Gastroesophageal sphincter (tissue), 4 donors: ENCODE measurements at places on chromosomes 5 and 9.
A peak's percentile ranks its signal among the peaks of the same experiment; 100 is the strongest.

GRCh38 chr5:111742177-111742994, 14.6 kb downstream of the NREP start:
- peak overlapping the region; percentile 81 for H3K27ac ChIP-seq
- no peaks in the 10 kb centered on the region for H3K36me3 ChIP-seq
- H3K4me1 ChIP-seq: peaks cover 23% of the 10 kb centered on the region
- H3K4me3 ChIP-seq: peak overlapping the region; percentile 32
- H3K27me3 ChIP-seq: no peaks in the 10 kb centered on the region
- peak; percentile 92 for ATAC-seq

- H3K4me3 ChIP-seq: no peak overlapping the region
- ATAC-seq: no peak
- no peak overlapping the region for H3K27ac ChIP-seq
- no peaks in the 10 kb centered on the region for H3K27me3 ChIP-seq
- H3K36me3 ChIP-seq: no peaks in the 10 kb centered on the region
Observed at GRCh38 chr9:106110483-106110882, 416.1 kb downstream of the TMEM38B start.

DNA sequence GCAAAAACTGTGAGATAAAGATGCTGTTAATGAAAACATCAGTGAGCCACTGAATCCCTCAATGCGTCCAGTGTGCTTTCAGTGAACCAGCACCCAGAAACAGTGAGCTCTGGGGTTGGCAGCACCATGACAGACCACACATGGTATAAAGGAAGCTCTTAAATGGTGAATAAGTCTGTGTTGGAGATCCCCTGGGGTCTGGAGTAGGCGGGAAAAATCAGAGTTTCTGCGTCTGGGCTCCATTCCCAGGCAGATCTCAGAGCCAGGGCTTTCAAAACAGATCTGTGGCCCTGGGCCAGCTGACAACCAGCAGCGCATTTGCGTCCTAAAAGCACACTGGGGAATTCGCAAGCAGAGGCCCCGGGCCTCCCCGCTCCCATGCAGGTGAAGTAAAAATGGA, 233.5 kb downstream of the FRMD3 start:
- H3K4me3 ChIP-seq: no peak overlapping the region
- H3K27ac ChIP-seq: peak overlapping the region; percentile 53
- H3K4me1 ChIP-seq: peaks cover 16% of the 10 kb centered on the region
- peak; percentile 84 for ATAC-seq
- H3K36me3 ChIP-seq: no peaks in the 10 kb centered on the region

DNA sequence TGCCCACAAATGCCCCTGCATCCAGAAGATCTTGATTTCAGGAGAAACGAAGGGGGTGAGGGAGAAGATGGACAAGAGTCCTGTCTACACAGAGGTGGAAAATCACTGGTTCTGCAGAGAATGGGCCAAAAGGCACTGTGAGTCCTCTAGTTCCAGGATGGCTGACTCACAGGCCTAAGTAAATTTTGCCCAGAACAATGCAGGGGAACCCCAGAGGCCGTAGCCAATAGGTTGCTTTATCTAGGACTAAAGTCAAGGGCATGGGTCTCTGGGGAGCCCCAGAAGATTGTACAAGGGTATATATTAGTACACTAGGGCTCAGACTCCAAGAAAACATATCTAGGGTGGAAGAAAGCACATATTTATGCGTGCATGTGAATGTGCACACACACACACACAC, 98.0 kb downstream of the SLIT3 start:
- no peak overlapping the region for H3K27ac ChIP-seq
- H3K4me3 ChIP-seq: no peak overlapping the region
- no peaks in the 10 kb centered on the region for H3K36me3 ChIP-seq
- ATAC-seq: no peak
- H3K4me1 ChIP-seq: no peaks in the 10 kb centered on the region

GRCh38 chr5:32833663-32834062, 122.5 kb downstream of the NPR3 start:
- ATAC-seq: no peak
- H3K27me3 ChIP-seq: no peaks in the 10 kb centered on the region
- H3K4me3 ChIP-seq: no peak overlapping the region
- no peaks in the 10 kb centered on the region for H3K36me3 ChIP-seq
- H3K4me1 ChIP-seq: no peaks in the 10 kb centered on the region

DNA sequence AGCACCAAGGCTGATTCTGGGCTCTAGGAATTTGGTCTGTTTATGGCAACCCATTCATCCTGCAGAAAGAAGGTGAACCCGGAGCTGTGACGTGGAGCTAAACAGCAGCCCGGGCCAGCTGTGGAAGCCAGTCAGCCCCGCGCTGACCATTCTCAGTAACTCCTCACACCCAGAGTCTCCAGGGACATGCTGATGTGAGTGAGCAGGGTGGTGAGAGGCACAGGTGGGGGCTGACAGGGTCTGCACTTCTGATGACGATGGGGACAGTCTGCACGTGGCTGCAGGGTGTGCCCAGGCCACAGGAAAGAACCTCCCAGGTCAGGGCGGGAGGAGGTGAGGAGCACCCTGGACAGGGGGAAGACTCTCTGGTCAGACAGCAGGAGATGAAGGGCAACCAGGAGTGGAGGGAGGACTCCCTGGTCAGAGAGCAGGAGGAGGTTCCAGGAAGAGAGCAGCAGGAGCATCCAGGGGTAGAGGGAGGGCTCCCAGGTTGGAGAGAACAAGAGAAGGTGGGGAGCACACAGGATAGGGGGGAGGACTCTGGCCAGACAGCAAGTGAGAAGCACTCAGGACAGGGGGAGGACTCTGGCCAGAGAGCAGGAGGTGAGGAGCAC, 26.1 kb upstream of the SLC6A3 start:
- no peaks in the 10 kb centered on the region for H3K4me1 ChIP-seq
- no peaks in the 10 kb centered on the region for H3K27me3 ChIP-seq
- no peak overlapping the region for H3K4me3 ChIP-seq
- H3K36me3 ChIP-seq: peaks cover 96% of the 10 kb centered on the region
- no peak for ATAC-seq
- H3K27ac ChIP-seq: no peak overlapping the region

DNA sequence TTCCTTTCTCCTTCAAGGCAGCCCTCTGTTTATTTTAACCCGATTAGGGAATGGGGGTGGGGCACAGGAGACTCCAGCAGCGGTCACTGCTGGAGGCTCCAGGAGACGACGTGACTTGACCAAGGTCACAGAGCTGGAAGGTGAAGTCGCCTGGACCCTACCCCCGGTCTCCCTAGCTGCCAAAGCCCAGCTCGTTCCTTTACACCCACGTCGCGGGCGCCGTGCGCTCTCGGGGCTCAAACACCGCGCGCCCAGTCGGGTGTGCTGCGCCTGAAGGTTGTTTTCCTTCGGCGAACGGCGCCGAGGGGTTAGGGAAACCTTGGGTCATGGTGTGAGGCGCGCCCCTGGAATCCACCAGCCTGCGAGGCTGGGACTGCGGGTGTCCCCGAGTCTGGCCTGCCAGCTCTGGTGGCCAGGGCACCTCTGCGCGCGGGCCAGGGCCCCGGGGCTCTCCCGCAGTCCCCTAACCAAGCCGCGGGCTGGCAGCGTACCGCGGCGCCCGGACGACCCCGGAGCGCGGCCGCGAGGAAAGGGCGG, 747 bp upstream of the UNC5A start:
- H3K27me3 ChIP-seq: peaks cover 93% of the 10 kb centered on the region
- no peak overlapping the region for H3K27ac ChIP-seq
- peaks cover 28% of the 10 kb centered on the region for H3K4me1 ChIP-seq
- no peak overlapping the region for H3K4me3 ChIP-seq
- H3K36me3 ChIP-seq: no peaks in the 10 kb centered on the region
- no peak for ATAC-seq

DNA sequence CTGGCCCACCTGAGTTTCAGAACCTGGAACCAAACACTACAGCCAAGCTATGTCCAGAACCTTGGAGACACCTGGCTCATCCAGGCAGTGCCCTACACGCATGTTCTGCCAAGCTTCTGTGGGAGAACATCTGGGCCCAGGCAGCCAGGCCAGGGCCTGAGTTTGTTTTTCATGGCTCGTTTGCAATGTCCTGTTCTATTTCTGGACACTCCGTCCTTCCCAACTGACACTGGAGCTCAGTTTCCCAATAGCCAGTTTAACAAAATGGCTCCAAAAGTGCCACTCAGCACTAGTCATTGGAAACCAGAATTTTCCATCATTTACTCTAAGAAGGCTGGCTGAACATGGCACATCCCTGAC, 38.6 kb downstream of the SH3RF2 start:
- no peak for ATAC-seq
- H3K27me3 ChIP-seq: no peaks in the 10 kb centered on the region
- H3K27ac ChIP-seq: no peak overlapping the region
- no peaks in the 10 kb centered on the region for H3K4me1 ChIP-seq
- H3K4me3 ChIP-seq: no peak overlapping the region

DNA sequence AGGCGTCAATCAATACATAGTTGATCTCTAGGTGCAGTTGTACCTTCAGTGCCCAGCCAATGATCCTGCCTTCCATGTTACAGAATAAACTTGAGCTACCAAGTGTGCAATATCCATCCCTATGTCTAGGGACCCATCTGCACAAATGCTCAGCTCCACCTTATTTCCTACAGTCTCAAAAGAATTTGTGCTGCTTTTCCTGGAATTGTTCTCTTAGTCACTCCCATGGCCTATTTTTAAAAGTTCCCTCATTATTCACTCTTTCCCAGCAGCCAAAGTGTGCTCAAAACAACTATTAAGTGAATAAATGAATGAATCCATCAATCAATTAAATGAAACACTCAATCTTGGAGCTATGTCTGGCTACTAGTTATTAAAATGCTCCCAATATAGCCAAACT, 14.7 kb downstream of the LIX1 start:
- no peaks in the 10 kb centered on the region for H3K27me3 ChIP-seq
- H3K36me3 ChIP-seq: no peaks in the 10 kb centered on the region
- H3K4me3 ChIP-seq: no peak overlapping the region

DNA sequence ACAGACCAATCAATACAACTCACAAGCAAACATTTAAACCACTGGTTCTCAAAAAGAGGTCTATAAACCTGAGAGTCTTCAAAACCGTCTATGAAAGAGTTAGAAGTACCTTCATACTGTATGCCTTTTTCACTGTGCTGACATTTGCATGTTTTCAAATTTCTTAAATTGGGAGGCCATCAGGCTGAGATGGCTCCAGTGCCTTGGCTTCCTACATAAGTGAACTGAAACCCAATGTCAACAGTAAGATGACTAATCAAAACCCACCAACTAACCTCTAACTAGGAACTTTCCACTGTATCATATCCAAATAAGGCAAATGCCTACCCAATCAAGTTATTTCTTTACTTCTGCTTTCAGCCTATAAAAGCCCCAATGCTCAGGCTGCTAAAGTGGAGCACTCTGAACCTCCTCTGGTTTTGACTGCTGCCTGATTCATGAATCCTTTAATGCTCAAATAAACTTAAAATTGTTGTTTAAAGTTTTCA, 35.1 kb downstream of the FAM13B start:
- H3K4me3 ChIP-seq: no peak overlapping the region
- ATAC-seq: no peak
- H3K27me3 ChIP-seq: no peaks in the 10 kb centered on the region
- H3K27ac ChIP-seq: no peak overlapping the region
- no peaks in the 10 kb centered on the region for H3K36me3 ChIP-seq
- H3K4me1 ChIP-seq: no peaks in the 10 kb centered on the region

DNA sequence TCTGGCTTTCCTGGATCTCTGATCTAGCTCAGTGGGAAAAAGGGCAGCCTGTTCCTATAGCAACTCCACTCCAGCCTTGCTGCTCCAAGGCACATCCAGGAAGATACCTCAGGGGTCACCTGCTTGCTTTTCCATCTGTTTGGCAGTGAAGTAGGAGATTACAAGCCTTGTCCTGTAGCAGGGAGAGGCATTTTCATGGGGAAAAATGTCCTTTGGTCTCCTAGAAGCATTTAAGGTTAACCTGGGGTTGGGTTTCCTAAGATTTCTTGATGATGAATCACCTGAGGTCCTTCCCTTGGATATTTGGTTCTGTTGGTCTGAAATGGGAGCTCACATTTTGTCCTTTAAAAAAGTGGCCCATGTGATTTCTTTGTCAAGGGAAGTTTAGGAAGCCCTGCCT, 1.5 kb upstream of the TMEM174 start:
- H3K36me3 ChIP-seq: no peaks in the 10 kb centered on the region
- H3K27me3 ChIP-seq: peaks cover 40% of the 10 kb centered on the region
- no peak overlapping the region for H3K27ac ChIP-seq
- no peak for ATAC-seq

- peaks cover 7% of the 10 kb centered on the region for H3K4me1 ChIP-seq
- no peaks in the 10 kb centered on the region for H3K27me3 ChIP-seq
- H3K36me3 ChIP-seq: no peaks in the 10 kb centered on the region
- no peak for ATAC-seq
- no peak overlapping the region for H3K4me3 ChIP-seq
Observed at GRCh38 chr5:141669520-141669919, 12.5 kb downstream of the ARAP3 start.

GRCh38 chr5:163369776-163370385, 67.5 kb upstream of the CCNG1 start:
- no peaks in the 10 kb centered on the region for H3K36me3 ChIP-seq
- no peaks in the 10 kb centered on the region for H3K4me1 ChIP-seq
- H3K27me3 ChIP-seq: no peaks in the 10 kb centered on the region
- no peak overlapping the region for H3K4me3 ChIP-seq

DNA sequence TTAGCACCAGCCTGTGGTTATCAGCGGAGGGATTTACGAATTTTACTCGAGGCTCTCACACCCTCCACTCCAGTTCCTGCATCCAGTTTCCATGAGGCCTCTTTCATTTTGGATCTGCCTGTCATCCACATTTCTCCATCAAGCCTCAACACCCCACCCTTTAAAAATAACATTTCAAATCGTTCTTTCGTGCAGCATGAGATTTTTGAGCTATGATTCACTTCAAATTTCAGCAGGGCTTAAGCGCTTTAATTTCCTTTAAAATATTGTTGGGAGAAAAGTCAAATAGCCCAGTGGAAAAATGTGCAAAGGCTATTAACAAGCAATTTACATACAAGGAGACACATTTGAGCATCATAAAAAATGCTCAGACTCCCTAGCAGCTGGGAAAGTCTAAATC, 103.2 kb downstream of the MSX2 start:
- peak overlapping the region; percentile 55 for H3K27ac ChIP-seq
- no peaks in the 10 kb centered on the region for H3K27me3 ChIP-seq

GRCh38 chr5:168347368-168348083, 56.1 kb downstream of the WWC1 start:
- no peak for ATAC-seq
- H3K4me1 ChIP-seq: no peaks in the 10 kb centered on the region
- no peak overlapping the region for H3K27ac ChIP-seq
- no peaks in the 10 kb centered on the region for H3K27me3 ChIP-seq
- no peaks in the 10 kb centered on the region for H3K36me3 ChIP-seq

DNA sequence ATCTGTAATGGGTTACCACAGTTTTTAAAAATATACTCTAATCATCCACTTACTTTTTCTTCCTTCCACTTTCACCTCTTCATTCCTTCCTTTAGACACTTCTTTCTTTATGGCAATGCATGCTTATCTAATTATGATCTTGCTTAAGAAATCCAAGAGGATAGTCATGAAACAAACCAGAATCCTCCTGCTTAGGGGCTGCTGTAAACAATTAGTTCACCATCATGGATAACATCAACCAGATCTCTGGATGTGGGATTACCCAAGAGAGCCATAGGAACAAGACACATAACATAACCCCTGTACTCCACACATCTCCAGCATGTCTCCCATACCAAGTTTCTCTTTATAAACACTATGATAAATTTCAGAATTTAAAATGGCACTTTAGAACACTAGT, 713.4 kb upstream of the PTPRD start:
- H3K27me3 ChIP-seq: no peaks in the 10 kb centered on the region
- H3K36me3 ChIP-seq: no peaks in the 10 kb centered on the region
- no peak overlapping the region for H3K27ac ChIP-seq
- ATAC-seq: no peak
- no peaks in the 10 kb centered on the region for H3K4me1 ChIP-seq
